ENCODE measurements at places on chromosomes 5 and 9.

GRCh38 chr9:79220666-79221065 is 351.1 kb upstream of the TLE4 start:
- DNase-seq: no peak

GRCh38 chr5:142013734-142014521 is 1.1 kb upstream of the GNPDA1 start:
- DNase-seq: no peak

DNA sequence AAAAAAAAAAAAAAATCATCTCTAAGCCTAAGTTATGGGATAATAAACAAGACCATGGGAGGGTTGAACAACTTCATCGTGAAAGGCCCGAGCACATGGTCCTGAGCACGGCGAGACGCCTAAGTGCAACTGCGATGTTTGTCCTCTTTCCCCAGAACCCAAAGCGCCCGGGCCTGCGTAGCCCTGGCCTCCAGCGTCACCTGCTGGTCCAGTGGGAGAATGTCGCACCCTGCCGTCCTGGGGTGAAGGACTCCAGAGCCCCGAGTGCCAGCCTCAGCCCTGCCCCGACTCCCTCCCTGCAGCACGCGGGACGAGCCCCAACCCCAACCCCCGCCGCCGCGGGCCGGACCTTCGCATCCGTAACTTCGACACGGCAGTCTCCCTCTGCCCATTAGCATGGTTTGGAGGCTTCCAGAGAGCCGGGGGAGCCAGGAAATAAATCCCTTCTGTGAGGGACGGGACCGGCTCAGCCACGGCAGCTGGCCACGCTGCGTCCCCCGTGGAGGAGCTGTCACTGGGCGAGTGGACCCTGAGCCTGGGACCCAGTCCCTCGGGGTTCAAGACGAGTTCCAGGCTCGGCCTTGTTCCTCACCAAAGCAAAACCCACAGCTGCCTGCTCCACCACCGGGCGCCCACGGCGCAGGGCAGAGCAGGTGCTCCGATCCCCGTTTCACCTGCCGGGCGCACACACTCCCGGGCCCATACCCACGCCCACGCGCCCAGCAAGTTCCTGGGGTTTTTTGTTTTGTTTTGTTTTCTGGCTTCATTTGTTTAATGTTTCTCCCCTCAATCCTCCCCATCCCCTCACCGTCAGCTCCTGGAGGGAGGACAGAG is 132.5 kb upstream of the HAND1 start:
- peak; percentile 89 for DNase-seq

- DNase-seq: no peak
Measured at GRCh38 chr5:41115281-41115680, 44.1 kb upstream of the MROH2B start.

GRCh38 chr9:34689512-34689911 is 1.6 kb downstream of the CCL19 start:
- no peak for DNase-seq

GRCh38 chr5:42990892-42991291 is 49.2 kb downstream of the ANXA2R start:
- no peak for DNase-seq

All from HEK293T (cell line).